GM23338 (cell line): ENCODE measurements at places on chromosomes 5 and 9. TPM values are rescaled to one million over a fixed set of nuclear protein-coding genes. Genes with fewer than 3 reads are reported as not detected.

The RNF180 gene
- total RNA-seq = 4.2 TPM in 2 replicates

The N4BP3 gene
- 52.7 and 58.2 TPM in 2 replicates for total RNA-seq

The MAML1 gene
- total RNA-seq = 43.8 and 43.9 TPM in 2 replicates

The SMIM33 gene
- not detected in 2 replicates for total RNA-seq

The GARIN3 gene
- not detected in 2 replicates for total RNA-seq

DNA sequence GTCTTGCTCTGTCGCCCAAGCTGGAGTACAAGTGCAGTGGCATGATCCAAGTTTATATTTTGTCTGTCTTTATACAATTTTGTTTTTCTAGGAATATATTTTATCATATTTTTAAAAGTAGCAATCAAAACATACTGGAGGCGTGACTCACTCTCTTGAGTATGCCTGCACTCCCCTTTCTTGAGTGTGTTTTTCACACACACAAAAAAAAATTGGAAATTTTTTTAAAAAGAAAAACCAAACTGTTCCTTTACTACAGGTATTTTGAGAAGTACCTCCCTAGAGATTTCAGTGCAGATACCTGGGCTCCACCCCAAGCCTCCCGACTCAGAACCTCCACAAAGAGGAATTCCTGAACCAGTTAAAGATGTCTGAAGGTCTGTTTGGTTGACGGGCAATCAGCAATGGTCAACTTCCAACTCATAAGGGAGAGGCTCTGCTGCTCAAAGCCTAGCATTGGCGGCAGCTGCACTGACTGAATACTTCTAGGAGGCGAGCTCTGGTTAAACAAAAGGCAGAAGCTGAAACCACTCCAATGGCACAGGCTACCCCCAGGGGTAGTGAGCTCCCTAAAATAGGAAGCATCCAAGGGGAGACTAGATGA, 27.4 kb downstream of the PDE6A start:
- no peak overlapping the region for H3K4me3 ChIP-seq
- H3K36me3 ChIP-seq = no peaks in the 10 kb centered on the region
- no peaks in the 10 kb centered on the region; the same call in 1 of the 2 replicates for H3K4me1 ChIP-seq
- H3K27me3 ChIP-seq = no peaks in the 10 kb centered on the region
- DNase-seq = no peak

GRCh38 chr5:72474516-72474915, 32.7 kb downstream of the ZNF366 start:
- no peaks in the 10 kb centered on the region for H3K27me3 ChIP-seq
- H3K36me3 ChIP-seq = no peaks in the 10 kb centered on the region
- H3K4me1 ChIP-seq = no peaks in the 10 kb centered on the region
- no peak overlapping the region for H3K27ac ChIP-seq
- no peak for DNase-seq
- no peak overlapping the region for H3K4me3 ChIP-seq

GRCh38 chr9:134301387-134302129, 24.7 kb upstream of the RXRA start:
- H3K4me3 ChIP-seq = no peak overlapping the region
- no peaks in the 10 kb centered on the region for H3K4me1 ChIP-seq
- H3K27me3 ChIP-seq = no peaks in the 10 kb centered on the region
- no peaks in the 10 kb centered on the region for H3K36me3 ChIP-seq
- DNase-seq = no peak

DNA sequence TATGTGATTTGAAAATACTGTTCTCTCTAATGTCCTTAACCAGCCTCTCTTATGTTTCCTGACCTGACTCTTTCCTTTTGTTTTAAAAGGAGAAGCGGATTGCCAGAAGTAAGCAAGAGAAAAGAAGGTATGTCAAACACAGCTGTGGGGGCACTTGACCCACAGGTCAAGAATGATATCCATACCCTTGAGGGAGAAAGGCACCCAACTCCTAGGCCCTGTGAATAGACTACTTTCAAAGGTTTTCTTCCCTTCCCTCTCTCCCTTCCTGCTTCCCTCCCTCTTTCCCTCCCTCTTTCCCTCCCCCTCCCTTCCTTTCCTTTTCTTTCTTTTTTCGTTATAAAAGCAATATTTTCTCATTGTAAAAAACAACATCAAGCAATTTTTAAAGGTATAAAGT, 306.8 kb downstream of the TRPM3 start:
- H3K36me3 ChIP-seq = 0 out of 2 replicates have a peak, but pooled peaks cover 3% of the 10 kb centered on the region
- H3K4me3 ChIP-seq = no peak overlapping the region
- peaks cover 4% of the 10 kb centered on the region; the same call in 1 of the 2 replicates for H3K4me1 ChIP-seq
- H3K27ac ChIP-seq = no peak overlapping the region
- H3K27me3 ChIP-seq = no peaks in the 10 kb centered on the region

GRCh38 chr9:8845808-8846207, 1046.2 kb upstream of the DMAC1 start:
- H3K36me3 ChIP-seq = no peaks in the 10 kb centered on the region
- no peak overlapping the region for H3K4me3 ChIP-seq
- no peak for DNase-seq
- H3K27ac ChIP-seq = no peak overlapping the region
- H3K4me1 ChIP-seq = peaks cover 20% of the 10 kb centered on the region

DNA sequence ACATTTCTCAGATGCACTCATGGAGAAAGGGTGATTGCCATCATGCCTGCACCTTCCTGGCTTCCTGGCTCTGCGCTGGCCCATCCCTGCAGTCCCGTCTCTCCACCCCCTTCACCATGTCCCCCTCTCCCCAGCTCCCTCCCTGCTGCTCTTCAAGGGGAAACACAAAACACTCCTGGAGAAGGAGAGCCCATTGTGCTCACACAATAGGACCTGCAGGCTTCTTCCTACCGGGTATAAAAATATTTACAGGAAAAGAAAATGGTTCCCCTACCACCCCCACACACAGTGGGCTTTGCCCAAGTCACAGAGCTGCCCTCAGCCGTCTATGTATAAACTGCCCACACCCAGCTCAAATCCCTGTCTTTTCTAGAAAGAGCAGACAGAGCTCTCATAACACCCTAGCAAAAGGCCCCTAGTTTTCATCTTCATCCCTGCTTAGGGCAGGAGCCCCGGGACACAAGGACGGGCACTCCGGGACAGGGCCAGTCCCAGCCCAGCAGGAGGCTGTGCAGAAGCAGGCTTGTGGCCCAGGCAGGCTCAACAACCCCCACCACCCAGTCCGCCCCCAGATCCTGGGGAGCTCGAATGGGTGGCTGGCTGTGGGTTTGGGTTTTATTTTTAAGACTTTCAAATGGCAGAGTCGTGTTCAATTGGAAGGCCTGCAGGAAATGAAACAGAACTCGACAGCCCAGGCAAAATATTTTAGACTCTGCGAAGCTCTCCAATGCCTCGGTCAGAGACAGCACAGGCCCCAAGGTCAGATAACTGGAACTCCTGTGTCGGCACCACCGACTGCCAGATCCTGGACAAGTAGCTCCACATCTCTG, 77.3 kb downstream of the LRSAM1 start:
- H3K36me3 ChIP-seq = peaks cover 30% of the 10 kb centered on the region
- DNase-seq = peak; percentile 43
- no peaks in the 10 kb centered on the region for H3K27me3 ChIP-seq
- no peak overlapping the region for H3K4me3 ChIP-seq
- H3K4me1 ChIP-seq = peaks cover 14% of the 10 kb centered on the region

DNA sequence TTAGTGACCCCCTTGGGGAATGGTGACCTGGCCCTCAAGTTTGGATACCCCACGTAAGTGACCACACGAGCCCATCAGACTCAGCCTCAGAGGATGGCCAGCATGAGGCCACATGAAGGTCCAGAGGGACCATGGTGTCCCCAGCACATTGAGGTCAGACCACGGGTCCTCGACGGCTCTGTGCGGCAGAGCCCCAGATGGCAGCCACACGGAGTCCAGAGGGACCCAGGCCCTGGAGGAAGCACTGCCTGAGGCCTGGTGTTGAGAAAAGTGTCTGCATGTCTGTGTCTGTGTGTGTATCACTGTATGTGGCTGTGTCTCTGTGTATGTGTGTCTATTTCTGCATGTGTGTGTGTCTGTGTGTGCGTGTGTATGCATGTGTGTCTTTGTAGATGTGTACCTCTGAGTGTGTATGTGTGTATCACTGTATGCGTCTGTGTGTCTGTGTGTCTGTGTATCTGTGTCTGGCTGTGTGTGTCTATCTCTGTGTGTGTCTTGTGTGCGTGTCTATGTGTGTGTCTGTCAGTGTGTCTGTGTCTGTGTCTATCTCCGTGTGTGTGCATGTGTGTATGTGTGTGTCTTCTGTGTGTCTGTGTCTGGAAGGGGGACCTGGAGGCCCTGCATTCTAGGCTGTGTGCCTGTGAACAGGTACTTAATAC, 992 bp downstream of the LCNL1 start:
- DNase-seq = no peak
- H3K4me1 ChIP-seq = peaks cover 3% of the 10 kb centered on the region; the same call in 1 of the 2 replicates
- H3K27ac ChIP-seq = no peak overlapping the region
- no peaks in the 10 kb centered on the region for H3K36me3 ChIP-seq
- H3K4me3 ChIP-seq = no peak overlapping the region

DNA sequence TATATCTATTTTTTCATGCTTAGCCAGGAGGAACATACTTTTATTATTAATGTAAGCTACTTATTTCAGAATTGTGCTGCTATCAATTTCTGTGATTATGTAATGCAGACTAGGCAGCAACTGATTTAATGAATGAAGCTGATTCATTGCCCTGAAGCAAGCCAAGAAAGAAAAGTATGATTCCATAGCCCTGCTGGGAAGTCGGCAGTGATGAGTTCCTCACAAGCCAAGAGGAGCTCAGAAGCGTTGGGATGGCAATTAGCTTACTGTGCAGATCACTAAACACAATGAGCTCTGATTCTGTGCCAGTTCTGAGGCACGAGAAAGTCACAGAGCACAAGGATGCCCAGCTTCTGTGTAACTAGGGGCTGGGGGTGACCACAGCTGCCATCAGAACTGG, 254.3 kb upstream of the KLF9 start:
- H3K36me3 ChIP-seq = no peaks in the 10 kb centered on the region
- no peak overlapping the region for H3K4me3 ChIP-seq
- no peak overlapping the region for H3K27ac ChIP-seq
- H3K4me1 ChIP-seq = no peaks in the 10 kb centered on the region

- no peaks in the 10 kb centered on the region for H3K4me1 ChIP-seq
- no peak overlapping the region for H3K27ac ChIP-seq
- H3K4me3 ChIP-seq = no peak overlapping the region
- H3K27me3 ChIP-seq = no peaks in the 10 kb centered on the region
- no peak for DNase-seq
Measured at GRCh38 chr5:174167080-174167910, 121.8 kb downstream of the NSG2 start.

- 0 out of 2 replicates have a peak, but pooled peaks cover 4% of the 10 kb centered on the region for H3K4me1 ChIP-seq
- no peak overlapping the region for H3K4me3 ChIP-seq
- H3K27ac ChIP-seq = no peak overlapping the region
- H3K27me3 ChIP-seq = no peaks in the 10 kb centered on the region
Measured at GRCh38 chr9:21579247-21579671, 97.1 kb upstream of the IFNE start.

- H3K36me3 ChIP-seq = no peaks in the 10 kb centered on the region
- H3K4me3 ChIP-seq = no peak overlapping the region
- H3K4me1 ChIP-seq = no peaks in the 10 kb centered on the region
- H3K27me3 ChIP-seq = no peaks in the 10 kb centered on the region
Measured at GRCh38 chr5:6281818-6282217, 96.5 kb downstream of the MED10 start.

DNA sequence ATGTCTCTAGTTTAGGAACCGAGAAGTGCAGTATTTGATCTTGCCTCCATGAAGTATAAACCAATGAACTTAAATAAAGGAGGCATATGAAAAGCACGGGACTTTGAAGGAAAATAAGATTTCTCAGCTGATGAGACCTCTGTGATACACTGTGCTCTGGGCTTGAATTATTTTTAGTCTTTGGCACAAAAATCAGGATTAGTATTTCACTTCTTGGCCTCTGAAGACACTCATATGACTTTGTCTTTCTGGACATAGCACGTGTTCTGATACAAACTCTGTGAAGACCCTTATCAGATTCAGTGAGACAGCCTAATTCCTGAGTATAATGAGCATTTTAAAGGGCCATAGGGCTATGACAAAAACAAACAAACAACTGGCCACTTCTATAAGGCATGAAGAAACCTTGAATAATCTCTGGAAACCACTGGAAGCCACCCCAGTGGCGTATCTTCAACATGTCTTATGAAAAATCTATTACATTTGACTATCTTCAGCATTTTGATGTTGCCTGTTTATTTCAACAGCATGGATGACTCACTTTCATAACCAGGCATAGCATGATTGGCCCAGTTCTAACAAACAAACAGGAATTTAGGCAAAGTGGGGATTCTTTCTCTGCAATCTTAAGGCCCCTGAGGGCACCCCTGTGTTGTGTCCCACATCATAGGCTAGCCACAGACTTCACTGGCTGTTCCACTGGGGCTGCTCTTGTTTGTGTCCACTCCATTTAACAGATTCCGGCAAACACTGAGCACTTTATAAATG, 90.3 kb upstream of the ZNF462 start:
- no peaks in the 10 kb centered on the region for H3K36me3 ChIP-seq
- no peak overlapping the region for H3K4me3 ChIP-seq
- no peaks in the 10 kb centered on the region for H3K27me3 ChIP-seq
- no peaks in the 10 kb centered on the region; the same call in 1 of the 2 replicates for H3K4me1 ChIP-seq

- H3K27me3 ChIP-seq = no peaks in the 10 kb centered on the region
- DNase-seq = peak; percentile 79
- 0 out of 2 replicates have a peak, but pooled peaks cover 8% of the 10 kb centered on the region for H3K36me3 ChIP-seq
- no peak overlapping the region for H3K4me3 ChIP-seq
- no peak overlapping the region for H3K27ac ChIP-seq
- H3K4me1 ChIP-seq = no peaks in the 10 kb centered on the region
Measured at GRCh38 chr9:97615439-97616072, 17.6 kb downstream of the TSTD2 start.

- H3K4me1 ChIP-seq = peaks cover 67% of the 10 kb centered on the region
- DNase-seq = peak; percentile 96
- H3K36me3 ChIP-seq = no peaks in the 10 kb centered on the region
- H3K27me3 ChIP-seq = no peaks in the 10 kb centered on the region
- peak overlapping the region; percentile 28 for H3K4me3 ChIP-seq
- peak overlapping the region; percentile 75 for H3K27ac ChIP-seq
Measured at GRCh38 chr5:107808671-107809137, 138.0 kb upstream of the EFNA5 start.

DNA sequence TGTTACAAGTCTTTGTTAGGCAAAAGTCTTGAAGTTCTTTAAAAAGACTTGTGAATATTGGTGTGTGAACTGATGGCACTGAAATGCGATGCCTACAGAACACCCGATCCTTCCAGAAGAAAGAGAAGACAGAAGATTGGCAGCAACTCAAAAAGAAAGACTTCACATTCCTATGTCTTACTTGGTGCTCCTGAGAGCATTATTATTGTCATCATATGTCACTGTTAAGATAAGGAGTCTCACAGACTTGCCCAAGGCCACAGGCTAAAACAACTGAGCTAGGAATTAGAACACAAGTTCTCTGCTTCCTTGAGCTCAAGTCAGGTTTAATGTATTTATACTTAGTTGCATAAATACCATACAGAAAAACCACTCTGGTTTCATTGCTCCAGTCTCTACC, 198.0 kb downstream of the PARP8 start:
- H3K27me3 ChIP-seq = no peaks in the 10 kb centered on the region
- no peak overlapping the region for H3K4me3 ChIP-seq
- no peaks in the 10 kb centered on the region for H3K36me3 ChIP-seq
- no peak for DNase-seq
- no peak overlapping the region for H3K27ac ChIP-seq
